ENCODE measurements at places on chromosomes 2 and 18. TPM values are rescaled to one million over a fixed set of nuclear protein-coding genes. Genes with fewer than 3 reads are reported as not detected.

B3GNT7 gene
- 14.0 TPM for total RNA-seq

SLC9A4 gene
- 0.85 TPM for total RNA-seq

STAT4 gene
- 0.23 TPM for total RNA-seq

CD226 gene
- 0.13 TPM for total RNA-seq

CNGA3 gene
- total RNA-seq, result not detected

CFAP53 gene
- total RNA-seq, result 1.9 TPM

TNS1 gene
- total RNA-seq, result 6.0 TPM

CLEC4F gene
- not detected for total RNA-seq

SERPINB4 gene
- total RNA-seq, result not detected

Measured in PC-9 (cell line).